ENCODE measurements at places on chromosomes 11 and 22. TPM values are rescaled to one million over a fixed set of nuclear protein-coding genes. Genes with fewer than 3 reads are reported as not detected.

Gene PHF21B
- not detected for total RNA-seq

Gene P4HA3
- 77.2 TPM for total RNA-seq

Gene SERPING1
- 0.51 TPM for total RNA-seq

DNA sequence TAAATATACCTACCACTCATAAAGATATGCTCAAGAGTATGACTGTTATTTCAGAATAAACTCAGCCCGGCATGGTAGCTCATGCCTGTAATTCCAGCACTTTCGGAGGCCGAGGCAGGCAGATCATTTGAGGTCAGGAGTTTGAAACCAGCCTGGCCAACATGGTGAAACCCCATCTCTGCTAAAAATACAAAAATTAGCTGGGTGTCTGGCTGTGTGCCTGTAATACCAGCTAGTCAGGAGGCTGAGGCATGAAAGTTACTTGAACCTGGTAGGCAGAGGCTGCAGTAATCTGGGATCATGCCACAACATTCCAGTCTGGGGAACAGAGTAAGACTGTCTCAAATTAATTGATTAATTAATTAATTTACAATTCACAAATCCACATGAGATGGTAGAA is 208.2 kb upstream of the PDGFD start:
- DNase-seq = no peak
